ENCODE measurements at places on chromosomes 3 and 15. TPM values are rescaled to one million over a fixed set of nuclear protein-coding genes. Genes with fewer than 3 reads are reported as not detected.
A peak's percentile ranks its signal among the peaks of the same experiment; 100 is the strongest.

GRCh38 chr3:75012791-75013331 is 398.4 kb upstream of the CNTN3 start:
- DNase-seq = no peak

- peak; percentile 94 for DNase-seq
Observed at GRCh38 chr3:172153335-172153861, 114.0 kb downstream of the FNDC3B start.

Gene DPP8
- 28.2 TPM for total RNA-seq

- no peak for DNase-seq
Observed at GRCh38 chr15:59867086-59867855, 136.8 kb upstream of the FOXB1 start.

- no peak for DNase-seq
Observed at GRCh38 chr3:195440379-195440778, 2.4 kb downstream of the ACAP2 start.

DNA sequence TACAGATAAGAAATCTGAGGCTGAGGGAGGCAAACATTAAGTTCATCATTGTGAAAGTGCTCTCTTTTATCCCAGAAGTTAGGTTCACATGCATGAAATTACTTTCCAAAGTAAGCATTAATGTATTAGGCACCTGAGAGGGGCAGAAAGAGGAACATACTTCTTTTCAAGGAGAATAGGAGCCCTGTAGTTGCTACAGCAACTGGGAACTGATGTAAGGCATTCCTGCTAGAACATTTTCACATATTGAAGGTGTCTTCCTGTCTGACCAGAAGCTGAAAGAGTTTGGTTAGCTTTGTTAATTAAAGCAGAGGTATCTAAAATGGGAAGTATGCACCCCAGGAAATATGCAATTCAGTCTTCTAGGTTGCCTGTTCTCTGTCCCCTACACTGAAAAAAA is 65.5 kb upstream of the ZBTB20 start:
- no peak for DNase-seq

Gene SUSD5
- 6.0 TPM for total RNA-seq

DNA sequence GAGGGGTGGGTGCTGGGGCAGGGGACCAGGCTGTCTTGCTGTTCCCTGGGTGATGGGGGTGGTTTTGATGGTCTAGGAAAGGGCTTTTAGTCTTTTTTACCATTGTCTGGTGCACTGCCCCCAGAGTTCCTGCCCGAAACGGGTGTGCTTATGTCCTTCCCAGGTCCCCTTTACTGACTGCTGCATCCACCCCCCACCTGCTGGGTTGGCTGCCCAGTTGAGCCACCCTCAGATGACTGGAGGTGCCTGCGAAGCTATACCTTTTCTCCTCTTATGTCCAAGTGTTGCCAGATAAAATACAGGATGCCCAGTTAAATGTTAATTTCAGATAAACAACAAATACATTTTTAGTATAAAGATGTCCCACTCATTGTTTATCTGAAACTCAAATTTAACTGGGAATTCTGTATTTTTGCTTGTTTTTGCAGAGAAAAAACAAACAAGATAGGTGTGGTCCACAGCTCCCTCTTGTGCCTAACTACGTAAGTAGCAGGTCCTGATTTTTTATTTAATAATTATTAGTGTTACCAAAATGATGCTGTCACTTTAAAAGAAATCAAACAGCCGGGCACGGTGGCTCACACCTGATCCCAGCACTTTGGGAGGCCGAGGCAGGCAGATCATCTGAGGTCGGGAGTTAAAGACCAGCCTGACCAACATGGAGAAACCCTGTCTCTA is 6.1 kb upstream of the RPP14 start:
- peak; percentile 50 for DNase-seq

- peak; percentile 64 for DNase-seq
Observed at GRCh38 chr3:159263750-159264553, 462.1 kb downstream of the MFSD1 start.

Data from umbilical cord (tissue), 2 donors.